Peyer's patch (tissue), 4 donors: ENCODE measurements at places on chromosomes 16 and 17. TPM values are rescaled to one million over a fixed set of nuclear protein-coding genes. Genes with fewer than 3 reads are reported as not detected.

DNA sequence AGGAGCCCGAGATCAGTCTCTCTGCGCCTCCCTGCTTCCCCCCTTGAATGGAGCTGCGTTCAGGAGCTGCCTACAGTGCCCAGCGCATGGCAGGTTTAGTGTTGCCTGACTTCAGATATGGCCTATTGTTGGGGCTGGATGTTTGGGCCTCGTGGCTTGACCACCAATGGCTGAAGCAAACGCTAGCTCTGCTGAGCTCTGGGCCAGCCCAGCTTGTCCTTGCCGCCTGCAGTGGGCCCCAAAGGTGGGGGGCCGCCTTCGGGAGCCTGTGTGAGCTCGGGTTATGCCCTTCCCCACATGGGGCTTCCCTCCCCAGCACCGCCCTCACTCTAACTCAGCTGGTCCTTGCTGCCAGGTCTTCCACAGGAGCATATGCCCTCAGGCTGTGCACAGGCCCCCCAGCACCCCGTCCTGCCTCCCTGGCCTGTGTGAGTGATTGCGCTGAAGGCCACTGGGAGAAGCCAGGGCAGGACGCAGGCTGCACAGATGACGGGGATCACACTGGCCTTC lies 2.0 kb upstream of the METTL26 start:
- no peaks in the 10 kb centered on the region for H3K27me3 ChIP-seq
- no peaks in the 10 kb centered on the region for H3K36me3 ChIP-seq
- no peaks in the 10 kb centered on the region for H3K4me1 ChIP-seq
- no peak overlapping the region for H3K4me3 ChIP-seq
- H3K27ac ChIP-seq = no peak overlapping the region
- no peak for DNase-seq

DNA sequence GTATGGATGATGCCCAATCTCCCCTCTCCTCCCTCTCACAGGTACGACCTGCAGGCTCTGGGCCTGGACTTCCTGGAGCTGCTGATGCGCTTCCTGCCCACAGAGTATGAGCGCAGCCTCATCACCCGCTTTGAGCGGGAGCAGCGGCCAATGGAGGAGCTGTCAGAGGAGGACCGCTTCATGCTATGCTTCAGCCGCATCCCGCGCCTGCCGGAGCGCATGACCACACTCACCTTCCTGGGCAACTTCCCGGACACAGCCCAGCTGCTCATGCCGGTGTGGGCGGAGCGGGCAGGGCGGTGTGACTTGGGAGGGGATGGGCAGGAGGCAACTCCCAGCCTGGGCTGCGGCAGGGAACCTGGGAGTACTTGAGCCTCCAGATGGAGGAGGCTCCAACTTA lies 18.1 kb downstream of the SPATA32 start:
- no peak overlapping the region for H3K27ac ChIP-seq
- no peak overlapping the region for H3K4me3 ChIP-seq
- peaks cover 33% of the 10 kb centered on the region for H3K4me1 ChIP-seq
- H3K36me3 ChIP-seq = no peaks in the 10 kb centered on the region
- no peaks in the 10 kb centered on the region for H3K27me3 ChIP-seq

DNA sequence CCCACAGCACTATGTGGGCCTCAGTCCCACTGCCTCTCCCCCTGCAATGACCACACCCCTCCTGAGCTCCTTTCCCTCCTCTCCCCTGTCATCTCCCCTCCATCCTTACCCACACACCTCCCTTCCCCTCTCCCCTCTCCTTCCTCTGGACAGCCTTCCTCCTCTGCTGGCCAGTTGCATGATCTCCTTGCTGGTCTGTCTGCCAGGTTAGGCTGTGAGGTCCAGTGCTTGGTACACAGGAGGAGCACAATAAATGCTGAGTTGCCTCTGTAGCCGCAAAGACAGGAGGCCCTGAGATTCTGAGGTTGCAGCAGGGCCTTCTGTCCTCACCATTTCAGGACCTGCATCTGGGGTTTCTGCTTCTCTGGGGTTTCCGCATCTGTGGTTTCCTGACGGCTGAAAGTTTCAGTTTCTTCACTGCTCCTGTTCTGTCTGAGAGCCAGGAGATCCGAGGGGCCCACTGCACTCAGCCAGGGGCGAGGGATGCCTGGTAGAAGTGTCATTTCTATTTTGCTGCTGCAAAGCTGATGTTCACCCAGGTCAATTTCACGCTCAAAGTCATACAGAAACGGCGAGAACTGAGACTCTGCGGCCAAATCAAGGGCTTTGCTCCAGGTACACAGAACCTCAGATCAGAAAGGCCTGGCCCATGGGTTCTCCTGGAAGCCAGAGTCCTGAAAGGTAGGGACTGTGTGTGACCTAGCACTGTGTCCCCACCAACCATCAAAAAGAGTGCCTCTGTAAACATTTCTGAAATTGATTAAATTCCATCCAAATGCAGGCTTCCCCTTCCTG lies 4.6 kb upstream of the SLC12A3 start:
- H3K36me3 ChIP-seq = no peaks in the 10 kb centered on the region
- H3K27me3 ChIP-seq = no peaks in the 10 kb centered on the region
- H3K27ac ChIP-seq = no peak overlapping the region
- no peak for DNase-seq

GRCh38 chr16:30139583-30140481 lies 16.8 kb upstream of the MAPK3 start:
- H3K4me3 ChIP-seq = no peak overlapping the region
- H3K36me3 ChIP-seq = no peaks in the 10 kb centered on the region

DNA sequence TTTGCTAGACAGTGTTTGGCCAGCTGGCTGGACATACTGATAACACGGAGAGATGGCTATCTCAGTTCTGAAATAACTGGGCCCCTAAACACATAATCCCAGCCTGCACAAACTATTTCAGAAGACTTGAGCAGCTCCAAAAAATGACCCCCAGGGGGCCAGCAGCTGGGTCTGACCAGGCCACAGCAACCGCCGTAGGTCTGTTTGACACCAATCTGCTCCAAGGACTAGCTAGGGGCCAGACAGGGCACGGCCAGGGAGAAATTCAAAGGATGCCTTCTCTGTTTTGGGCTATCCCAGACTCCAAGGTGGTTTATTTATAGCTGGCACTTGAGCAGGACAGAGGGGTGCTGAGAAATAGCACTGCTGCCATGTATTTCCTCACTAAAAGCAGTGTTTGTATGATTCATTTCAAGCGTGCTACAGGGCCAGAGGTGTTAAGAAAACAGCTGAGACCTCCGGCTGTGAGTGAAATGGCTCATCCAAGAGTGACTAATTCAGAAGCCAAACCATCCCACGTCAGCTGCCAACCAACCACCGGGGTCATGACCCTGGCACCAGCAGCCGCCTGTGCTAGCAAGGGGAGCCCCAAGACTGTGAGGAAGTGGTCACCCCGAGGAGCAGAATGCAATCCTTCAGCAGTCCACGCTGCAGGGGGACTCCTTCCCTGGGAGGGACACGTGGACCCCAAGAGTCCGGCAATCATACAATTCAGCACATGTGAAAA lies 5.7 kb downstream of the GGA2 start:
- H3K4me3 ChIP-seq = no peak overlapping the region
- peak overlapping the region; percentile 24 for H3K27ac ChIP-seq
- no peaks in the 10 kb centered on the region for H3K36me3 ChIP-seq
- DNase-seq = peak; percentile 73
- H3K4me1 ChIP-seq = peaks cover 33% of the 10 kb centered on the region
- no peaks in the 10 kb centered on the region for H3K27me3 ChIP-seq

- H3K27me3 ChIP-seq = no peaks in the 10 kb centered on the region
- no peaks in the 10 kb centered on the region for H3K4me1 ChIP-seq
- DNase-seq = no peak
- H3K27ac ChIP-seq = no peak overlapping the region
- H3K4me3 ChIP-seq = no peak overlapping the region
Observed at GRCh38 chr16:27665881-27666280, 115.9 kb downstream of the KATNIP start.

- no peaks in the 10 kb centered on the region for H3K27me3 ChIP-seq
- H3K27ac ChIP-seq = no peak overlapping the region
- no peaks in the 10 kb centered on the region for H3K4me1 ChIP-seq
Observed at GRCh38 chr17:79633993-79634813, 23.4 kb upstream of the RBFOX3 start.

GRCh38 chr17:59418732-59419166 lies 87.3 kb downstream of the YPEL2 start:
- H3K27me3 ChIP-seq = no peaks in the 10 kb centered on the region
- no peak overlapping the region for H3K4me3 ChIP-seq
- H3K36me3 ChIP-seq = no peaks in the 10 kb centered on the region
- no peak overlapping the region for H3K27ac ChIP-seq

The RGS9 gene
- total RNA-seq = 7.3 TPM

The MPV17L gene
- total RNA-seq = 17.1 TPM

The ZNF668 gene
- 17.2 TPM for total RNA-seq

The CES1 gene
- 14.0 TPM for total RNA-seq
